ENCODE measurements at places on chromosomes 5 and 9.

GRCh38 chr5:75610201-75610600 is 1.1 kb upstream of the ANKDD1B start:
- DNase-seq, result no peak

- DNase-seq, result no peak
Observed at GRCh38 chr9:26723486-26723885, 169.1 kb downstream of the CAAP1 start.

DNA sequence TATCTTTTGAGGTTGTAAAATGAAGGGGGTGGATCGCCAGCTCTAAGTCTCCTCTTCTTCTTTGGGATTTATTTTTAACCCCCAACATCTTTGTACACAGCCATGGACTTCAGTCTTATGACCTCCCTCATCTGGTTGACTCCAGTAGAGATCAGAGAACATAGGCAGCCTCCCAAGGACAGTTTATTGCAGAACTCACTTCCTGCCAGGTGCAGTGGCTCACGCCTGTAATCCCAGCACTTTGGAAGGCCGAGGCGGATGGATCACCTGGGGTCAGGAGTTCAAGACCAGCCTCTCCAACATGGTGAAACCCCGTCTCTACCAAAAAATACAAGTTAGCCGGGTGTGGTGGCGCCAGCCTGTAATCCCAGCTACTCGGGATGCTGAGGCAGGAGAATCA is 2.8 kb upstream of the BHMT start:
- DNase-seq, result no peak

DNA sequence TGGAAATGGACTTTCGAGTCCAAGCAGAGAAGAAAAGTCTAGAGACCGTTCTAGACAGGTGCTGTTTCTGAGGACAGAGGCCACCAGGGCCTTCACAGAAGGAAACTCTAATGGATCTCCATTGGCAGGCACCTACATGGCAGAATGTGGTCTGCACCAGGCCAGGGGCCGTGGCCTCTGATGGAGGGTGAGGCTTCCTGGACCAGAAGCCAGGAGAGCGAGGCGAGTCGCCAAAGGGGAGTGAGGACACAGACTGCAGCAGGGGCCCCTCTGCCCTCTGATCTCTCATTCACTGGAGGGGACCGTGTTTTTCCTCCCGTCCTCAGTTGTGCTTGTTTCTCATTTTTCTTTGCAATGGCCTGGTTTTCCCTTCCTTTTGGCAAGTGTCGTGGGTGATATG is 41.1 kb downstream of the ALG2 start:
- DNase-seq, result no peak

DNA sequence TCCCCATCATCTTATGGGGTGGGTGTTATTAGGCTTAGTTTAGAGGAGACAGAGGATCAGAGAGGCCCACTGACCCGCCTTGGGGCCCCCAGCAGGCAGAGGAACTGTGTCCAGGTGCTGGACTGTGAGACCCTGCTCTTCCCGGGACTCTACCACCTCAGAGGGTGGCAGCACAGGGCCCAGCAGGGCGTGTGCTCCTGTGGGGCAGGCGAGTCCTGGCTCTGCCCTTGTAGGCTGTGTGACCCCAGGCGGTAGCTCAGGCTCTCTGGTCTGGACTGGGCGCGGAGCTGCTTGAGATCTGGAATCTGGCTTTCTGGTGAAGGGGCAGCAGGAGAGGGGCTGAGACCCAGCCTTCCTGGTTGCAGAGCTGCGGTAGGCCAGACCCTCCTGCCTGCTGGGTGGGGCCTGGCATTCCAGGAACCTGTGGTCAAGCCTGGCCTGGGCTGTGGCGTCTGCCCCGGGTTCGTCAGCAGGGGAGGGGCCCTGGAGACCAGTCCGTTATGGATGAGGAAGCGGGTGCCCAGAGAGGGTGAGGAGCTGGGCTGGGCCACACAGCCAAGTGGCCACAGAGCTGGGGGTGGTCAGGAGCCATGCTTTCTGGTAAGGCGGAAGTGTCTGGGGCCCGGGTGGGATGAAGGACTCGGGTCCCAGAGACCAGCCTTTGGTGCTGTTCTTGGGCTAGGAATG is 46.5 kb downstream of the RXRA start:
- no peak for DNase-seq

DNA sequence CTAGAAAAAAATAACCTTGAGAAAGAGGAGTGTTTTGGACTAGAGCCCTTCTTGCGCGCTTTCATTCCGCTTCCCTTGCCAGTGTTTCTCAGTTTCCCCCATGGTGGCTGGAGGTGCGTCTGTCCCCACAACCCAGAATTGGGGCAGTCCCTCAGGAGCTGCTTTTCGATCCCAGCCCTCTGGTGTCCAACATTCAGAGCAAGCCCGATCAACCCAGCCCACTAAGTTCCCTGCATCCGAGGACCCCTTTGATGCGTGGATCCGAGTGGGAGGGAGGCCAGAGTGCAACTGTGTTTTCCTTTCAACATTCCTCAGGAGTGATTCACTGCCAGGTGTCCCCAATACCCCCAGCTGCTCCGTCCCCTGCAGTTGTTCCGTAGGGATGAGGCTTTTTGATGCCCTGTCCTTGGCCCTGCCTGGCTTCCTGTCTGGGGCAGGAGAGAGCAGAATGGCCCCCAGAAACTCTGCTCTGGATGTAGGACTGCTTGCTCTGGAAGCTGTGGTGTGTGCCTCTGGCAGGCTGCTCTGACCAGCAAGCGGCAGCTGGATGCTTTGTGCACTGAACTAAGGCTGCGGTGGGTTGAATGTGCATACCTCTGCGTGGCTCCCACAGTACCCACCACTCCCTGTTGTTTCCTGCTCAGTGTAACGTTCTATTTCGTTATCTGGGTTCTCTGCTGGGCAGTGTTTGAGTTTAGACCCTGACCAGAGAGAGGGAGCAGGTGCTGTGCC is 117.5 kb downstream of the BOD1 start:
- no peak for DNase-seq

DNA sequence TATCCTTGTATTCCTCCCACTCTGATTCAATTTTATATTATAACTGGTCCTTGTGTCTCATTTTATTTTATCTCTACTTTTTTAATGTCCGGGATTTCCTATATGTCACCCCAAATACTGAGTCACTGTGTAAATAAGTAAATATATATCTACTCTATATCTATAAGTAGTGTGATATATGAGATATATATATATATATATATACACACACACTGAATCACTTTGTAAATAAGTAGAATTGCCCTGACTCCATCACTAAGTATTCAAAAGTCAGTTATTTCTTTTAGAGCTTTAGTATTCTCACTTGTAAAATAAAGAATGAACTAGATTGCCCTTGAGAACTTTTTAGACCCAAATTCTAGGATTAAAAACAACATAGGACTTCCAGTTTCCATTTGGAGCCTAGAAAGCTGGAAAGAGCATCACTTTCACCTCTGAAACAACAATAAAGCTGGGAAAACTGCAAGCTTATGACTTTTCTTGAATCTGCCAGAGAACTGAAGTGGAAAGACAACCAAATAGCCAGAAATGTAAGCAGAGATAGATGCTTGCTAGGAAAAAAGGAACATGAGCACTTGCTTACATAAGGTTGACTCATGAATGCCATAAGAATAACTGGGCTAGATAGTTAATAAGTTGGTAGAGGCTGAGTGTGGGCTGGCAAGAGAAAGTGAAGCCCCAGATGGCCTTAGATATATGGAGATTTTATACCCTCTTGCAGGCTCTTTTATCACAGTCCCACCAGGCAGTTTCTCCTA is 171.1 kb upstream of the TLX3 start:
- DNase-seq, result no peak

DNA sequence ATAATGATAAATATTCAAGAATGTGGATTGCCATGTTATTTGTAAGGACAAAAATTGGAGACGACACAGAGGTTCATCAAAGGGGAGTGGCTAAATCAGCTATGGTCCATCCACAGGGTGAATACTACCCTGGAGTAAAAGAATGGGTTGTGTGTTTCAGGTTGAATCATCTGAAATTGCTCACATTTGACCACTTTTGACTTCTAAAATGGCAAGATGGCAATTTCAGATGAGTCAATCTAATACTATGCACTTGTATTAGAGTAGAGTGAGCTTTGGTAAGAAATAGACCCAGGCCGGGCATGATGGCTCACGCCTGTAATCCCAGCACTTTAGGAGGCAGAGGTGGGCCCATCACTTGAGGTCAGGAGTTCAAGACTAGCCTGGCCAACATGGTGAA is 131.8 kb downstream of the GAPVD1 start:
- no peak for DNase-seq

DNA sequence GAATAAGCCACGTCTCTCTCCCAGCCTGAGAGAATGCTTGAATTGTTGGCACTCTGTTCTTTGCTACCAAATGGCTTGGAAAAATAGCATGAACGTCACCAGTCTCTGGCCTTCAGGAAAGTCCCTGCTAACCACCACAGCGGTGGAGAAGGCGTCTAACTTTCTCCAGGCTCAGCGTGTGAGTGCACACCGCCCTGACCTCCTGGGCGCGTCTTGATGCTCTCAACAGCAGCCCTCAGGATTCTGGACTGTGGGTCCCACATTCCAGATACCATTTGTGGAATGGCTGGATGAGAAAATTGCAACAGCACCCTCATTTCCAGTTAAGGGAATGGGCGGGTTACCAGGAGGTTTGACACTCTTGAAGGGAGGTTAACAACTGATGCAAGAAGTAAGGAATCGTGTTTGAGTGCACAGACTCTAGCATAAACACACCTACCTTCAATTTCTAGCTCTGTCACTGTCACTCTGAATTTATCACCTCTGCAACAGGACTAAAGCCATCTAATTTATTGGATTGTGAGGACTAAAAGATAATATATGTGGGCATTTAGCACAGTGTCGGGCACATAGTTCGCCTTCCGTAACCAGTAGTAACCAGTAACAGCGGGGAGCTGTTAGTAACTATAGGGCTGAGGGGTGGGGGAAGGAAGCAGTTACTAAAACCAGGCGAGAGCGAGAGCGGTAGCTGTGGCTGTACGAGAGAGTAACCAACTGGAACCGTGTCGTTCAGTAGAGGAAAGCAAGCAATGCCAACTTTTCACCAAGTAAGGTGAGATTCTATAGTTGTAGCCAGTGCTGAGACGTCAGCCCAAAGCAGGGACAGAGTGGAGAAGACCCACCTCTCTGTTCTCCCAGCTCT is 807 bp upstream of the PLGRKT start:
- no peak for DNase-seq

DNA sequence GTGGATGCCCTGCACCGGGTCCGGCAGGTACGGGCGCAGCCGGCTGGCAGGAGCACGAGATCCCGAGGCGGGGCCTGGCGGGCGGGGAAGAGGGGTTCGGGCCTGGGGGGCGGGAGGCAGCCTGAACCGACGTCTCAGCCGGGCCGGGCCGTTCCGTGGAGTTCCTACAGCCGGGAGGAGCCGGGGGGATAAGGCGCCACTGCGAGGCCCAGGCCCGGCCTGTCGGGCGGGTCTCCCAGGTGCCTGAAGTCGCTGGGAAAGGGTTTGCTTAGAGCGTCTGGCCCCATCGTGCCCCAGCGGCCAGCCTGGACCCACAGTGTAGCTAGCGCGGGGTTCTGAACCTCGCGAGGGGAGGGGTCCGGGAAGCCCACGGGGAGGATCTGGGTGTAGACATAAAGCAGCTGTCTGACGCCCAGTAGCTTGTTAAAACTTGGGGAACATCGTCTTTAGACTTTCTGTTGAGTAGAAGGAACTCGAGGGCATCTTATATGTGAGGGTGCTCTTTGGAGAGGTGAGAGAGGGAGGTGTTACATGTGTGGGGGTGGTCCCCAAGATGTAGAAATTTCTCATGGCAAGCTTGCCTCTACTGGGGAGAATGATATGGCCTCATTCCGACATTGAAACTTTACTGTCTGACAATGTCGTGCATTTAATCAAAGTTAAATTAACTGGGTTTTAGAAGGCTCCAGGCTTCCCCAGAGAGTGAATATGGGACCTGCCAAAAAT is 524 bp downstream of the FUBP3 start:
- no peak for DNase-seq

DNA sequence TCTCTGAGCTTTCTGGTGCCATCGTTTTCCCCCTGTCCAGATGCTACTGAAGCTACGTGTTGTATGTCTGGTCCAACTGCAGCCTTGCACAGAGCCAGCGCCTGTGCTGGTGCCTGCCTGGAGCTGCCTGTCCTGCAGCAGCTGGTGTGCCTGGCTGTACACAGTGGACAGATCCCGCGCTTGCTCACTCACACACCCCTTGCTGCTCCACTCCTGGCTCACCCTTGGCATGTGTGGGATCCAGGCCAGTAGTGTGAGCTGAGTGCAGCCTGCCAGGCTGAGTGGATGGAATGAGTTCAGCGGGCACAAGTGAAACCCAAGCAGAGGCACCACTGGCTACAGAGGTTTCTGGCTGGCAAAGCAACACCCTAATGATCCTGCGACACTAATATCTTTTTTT is 40.4 kb downstream of the FER start:
- no peak for DNase-seq

GRCh38 chr5:151625285-151625684 is 34.2 kb upstream of the FAT2 start:
- DNase-seq, result no peak

- DNase-seq, result no peak
Observed at GRCh38 chr5:81830596-81830995, 79.7 kb upstream of the SSBP2 start.

DNA sequence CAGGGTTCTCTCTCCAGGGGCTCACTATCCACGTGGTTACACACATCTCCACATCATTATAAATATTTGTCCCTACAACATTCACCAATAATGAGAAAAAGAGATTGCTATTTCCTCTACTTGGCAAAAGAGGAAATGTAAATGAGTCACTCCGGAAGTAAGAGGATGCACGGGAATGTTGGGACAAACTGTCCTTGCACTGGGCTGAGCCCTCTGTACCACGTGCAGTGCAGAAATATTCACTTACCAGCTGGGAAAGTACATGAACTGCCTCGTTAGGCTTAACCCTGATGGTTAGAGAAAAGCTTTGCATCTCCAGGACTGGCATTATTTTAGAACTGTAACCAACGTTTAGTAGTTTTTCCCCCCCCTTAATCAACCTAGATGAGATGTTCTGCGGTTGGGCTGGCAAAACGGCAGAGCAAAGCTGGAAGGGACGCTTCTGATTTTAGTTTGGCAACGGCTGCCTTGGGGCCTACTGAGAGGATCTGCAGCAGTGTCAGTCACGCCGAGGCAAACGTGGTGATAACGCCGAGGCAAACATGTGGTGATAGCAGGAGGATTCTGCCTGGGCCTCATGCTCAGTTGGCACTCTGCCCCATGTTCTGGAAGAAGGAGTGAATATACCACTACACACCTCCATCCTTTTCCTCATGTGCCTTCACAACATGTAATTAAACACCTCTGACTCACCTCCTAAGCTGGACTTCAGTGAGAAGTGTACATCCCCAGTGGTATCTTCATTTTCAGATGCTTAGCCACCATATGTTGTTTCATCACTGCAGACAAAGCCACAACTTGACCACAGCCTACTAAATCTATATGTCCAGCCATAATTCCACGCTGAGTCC is 661.4 kb upstream of the KLF4 start:
- DNase-seq, result no peak

- no peak for DNase-seq
Observed at GRCh38 chr9:126131066-126132010, 195.3 kb upstream of the MVB12B start.

DNA sequence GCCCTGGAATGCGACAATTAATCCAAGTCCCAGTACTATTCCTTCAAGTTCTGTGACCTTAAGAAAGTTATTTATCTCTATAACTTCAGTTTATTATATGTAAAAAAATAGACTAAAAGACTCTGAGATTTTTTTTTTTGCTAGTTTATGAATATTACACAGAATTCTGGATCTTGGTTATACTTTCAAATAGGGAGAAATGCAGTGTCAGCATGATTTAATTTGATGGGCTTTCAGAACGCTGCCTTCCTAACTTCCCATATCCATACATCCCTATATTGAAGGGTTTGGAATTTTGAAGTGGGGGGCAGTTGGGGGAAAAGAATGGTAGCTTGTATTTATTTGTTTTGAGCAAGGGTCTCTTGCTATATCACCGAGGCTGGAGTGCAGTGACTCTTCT is 98.4 kb upstream of the MEGF10 start:
- no peak for DNase-seq

- no peak for DNase-seq
Observed at GRCh38 chr9:21616082-21616778, 134.1 kb upstream of the IFNE start.

Data from NCI-H1092 (cell line).